Stimulated activated CD8-positive, alpha-beta memory T cell treated with anti-CD3 and anti-CD28 coated beads, Interleukin-2, amount 100 ng/mL, for 1 hour (primary cell): ENCODE measurements at places on chromosomes 12 and 14.

DNA sequence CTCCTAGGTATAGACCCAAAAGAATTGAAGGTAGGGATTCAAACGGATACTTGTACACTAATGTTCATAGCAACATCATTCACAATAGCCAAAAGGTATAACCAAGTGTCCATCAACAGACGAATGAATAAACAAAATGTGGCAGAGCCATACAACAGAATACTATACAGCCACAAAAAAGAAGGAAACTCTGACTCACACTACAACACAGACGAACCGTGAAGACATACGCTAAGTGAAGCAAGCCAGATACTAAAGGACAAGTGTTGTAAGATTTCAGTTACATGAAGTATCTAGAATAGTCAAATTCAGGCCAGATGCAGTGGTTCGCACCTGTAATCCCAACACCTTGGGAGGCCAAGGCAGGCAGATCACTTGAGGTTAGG, 19.1 kb downstream of the CAMKK2 start:
- no peak for DNase-seq

GRCh38 chr12:19440916-19441315, 1.6 kb downstream of the AEBP2 start:
- no peak for DNase-seq

- no peak for DNase-seq
These were observed 46.5 kb downstream of the ATP6V1D start for GRCh38 chr14:67313153-67313552.

DNA sequence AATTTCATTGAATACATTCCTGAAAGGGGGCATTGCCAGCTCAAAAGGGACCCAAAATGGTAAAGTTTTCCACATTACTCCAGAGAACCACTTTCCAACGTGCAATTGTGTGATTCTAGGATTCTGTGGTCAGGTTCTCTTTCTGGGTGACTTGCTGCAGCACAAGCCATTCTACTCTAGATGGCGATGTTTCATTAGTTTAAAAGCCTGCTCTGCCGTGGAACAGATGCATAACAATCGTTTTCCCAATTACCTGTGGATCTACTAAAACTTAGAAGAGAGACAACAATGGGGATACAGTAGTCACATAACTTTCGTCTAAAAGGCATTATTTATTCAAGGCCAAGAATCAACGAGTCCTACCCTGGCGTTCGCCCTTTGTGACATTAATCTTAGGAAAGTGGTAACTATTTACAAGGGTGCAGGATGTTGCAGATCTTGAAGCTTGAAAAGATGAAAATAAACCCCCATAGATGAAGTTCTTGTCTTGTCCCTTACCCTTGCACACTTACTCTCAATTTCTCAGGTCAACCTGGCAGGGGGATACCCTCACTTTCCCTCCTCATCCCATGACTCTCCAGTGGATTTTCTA, 400.9 kb downstream of the SNAPC1 start:
- DNase-seq, result no peak

- DNase-seq, result no peak
These were observed 118.7 kb downstream of the KSR2 start for GRCh38 chr12:117850048-117850447.

DNA sequence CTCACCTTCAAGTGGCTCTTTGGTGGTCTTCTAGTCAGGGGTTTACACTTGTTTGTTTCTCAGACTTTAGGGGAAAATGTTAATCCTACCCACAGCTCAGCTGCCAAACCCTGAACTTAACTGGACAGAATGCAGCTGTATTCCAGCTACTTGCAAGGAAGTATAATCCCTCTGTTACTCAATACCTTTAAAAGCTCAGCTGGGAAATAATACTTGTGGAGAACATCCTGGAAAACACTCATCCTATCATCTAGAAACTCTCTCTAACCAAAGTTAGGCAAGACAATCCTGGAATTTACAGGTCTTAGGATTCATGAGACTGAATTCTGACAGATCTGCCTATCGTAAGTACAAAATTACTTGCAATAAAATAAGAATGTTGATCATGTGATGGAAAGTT, 404.1 kb downstream of the ADAMTS20 start:
- DNase-seq, result no peak
